Right ventricle myocardium superior (tissue), 1 donor: ENCODE measurements at places on chromosomes 13 and 19.

GRCh38 chr13:70457474-70457873, 349.2 kb upstream of the KLHL1 start:
- DNase-seq = no peak

DNA sequence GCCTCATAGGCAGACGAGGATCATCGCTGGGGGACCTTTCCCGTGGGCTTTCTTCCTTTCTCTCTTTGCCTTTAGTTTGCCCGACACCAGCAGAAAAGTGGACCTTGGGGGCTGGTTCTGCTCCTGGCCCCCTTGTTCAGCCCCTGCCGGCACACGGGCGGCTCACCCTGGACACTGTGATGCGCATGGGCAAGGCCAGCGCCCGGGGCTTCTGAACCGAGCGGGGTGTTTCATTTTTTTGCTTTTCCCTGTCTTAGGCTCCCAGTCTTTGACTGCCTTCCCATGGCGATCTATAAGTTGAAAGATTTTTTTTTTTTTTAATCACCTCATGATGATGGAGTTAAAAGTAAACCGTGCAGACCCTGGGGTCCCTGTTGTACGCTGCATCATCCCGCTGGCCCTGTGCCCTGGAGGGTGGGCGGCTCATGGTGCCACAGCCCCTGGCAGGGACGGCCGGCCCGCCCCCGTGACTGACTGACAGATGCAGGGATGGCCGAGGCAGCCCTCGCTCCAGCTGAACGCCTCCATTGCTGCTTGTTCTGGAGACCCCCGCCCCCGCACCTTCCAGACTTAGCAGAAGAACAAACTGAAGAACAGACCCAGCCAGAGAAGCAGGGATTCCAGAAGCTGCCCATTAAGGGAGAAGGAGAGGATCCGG, 9.6 kb downstream of the TSSK6 start:
- DNase-seq = no peak

GRCh38 chr19:56301155-56301554, 13.5 kb downstream of the ZSCAN5A start:
- no peak for DNase-seq

DNA sequence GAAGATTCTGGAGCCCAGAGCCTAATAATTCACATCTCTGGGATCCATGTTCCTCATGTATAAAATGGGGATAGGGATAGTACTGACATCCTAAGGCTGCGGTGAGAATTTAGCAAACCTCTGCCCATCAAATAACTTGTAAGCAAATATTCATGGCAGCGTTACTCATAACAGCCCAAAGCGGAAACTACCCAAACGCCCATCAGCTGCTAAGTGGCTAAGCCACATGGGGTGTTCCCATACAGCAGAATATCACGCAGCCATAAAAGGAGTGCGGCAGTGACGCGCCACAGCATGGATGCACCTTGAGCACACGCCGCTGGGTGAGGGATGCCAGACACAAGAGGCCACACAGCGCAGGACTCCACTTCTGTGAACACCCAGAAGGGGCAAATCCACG, 19.7 kb downstream of the VRK3 start:
- no peak for DNase-seq

DNA sequence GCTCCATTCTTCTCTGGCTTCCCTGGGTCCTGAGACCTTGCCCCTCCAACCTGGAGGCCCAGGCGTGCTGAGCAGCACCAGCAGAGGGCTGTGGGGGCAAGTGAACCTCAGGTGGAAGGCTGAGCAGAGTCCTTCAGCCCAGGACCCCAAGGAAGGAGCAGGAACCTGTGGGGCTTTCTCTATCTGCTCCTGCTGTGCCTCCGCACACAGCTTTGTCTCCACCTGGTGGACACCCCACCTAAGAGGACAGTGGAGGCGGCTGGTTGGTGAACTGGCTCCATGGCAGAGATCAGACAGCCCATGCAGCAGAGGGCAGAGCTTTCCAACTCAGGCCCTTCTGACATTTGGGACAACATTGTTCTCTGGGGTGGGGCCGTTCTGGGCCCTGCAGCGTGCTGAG, 19.7 kb downstream of the ZFR2 start:
- no peak for DNase-seq

DNA sequence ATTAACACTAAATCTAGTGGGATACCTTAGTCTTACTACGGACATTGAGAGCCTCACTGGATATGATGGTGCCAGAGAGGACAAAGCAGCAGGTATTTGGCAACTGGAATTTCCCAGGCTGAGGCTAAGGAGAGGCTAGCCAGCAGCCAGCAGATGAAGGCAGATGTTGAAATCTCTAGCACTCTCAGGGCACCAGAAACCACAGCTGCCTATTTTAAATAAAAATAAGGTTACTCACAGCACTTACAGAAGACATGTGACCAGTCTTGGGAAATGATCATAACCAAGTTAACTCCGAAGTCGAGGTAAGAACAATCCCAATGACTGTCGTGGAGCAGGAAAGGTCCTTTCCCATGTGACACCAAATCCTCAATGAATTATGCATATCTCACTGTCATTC, 1726.0 kb downstream of the EFNB2 start:
- no peak for DNase-seq

DNA sequence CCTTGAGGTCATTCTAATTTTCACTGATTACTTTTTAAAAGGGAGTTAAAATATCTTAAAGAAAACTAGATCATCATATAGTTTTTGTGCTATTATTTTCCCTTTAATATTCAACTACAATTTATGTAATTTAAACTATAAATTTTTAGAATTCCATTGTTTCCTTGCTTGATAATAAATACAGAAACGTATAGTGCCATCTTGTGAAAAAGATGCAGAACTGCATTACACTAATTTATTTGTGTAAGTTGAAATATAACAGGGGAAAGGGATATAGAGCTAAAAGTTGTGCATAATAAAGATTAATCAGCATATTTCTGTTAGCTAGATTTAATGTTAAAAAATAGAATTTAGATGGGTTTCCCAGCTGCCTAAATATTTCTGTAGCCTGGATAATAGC, 61.5 kb upstream of the TDRD3 start:
- no peak for DNase-seq

GRCh38 chr19:57269515-57270250, 10.6 kb upstream of the ZNF460 start:
- no peak for DNase-seq

DNA sequence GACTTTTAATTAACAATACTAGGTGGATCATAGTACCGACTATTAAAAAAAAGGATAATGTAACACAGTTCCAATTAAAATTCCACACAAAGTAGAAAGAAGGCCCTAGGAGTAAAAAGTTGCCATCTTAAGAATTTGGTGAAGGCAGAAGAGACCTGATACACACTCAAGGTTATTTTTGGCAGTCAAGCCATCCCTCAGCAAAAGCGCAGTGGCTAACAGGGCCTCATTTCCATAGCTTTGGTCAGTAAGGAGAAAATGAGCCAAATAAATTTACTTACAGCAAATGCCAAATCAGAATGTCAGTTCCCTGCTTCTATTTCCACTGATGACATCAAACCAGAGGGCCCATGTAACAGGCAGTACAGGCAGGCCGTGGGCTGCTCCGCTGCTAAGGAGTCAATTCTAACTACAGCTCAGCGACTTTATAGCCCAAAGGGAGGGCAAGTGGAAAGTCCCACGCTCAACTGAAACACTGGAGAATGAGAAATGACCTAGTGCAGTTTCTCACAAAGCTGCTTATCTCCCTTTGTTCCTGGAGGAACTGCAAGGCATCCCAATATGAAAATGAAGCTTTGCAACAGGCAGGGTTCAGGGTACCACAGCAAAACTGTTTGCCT, 6.3 kb downstream of the ARGLU1 start:
- no peak for DNase-seq

- no peak for DNase-seq
Observed at GRCh38 chr13:33172400-33172799, 113.2 kb downstream of the STARD13 start.

DNA sequence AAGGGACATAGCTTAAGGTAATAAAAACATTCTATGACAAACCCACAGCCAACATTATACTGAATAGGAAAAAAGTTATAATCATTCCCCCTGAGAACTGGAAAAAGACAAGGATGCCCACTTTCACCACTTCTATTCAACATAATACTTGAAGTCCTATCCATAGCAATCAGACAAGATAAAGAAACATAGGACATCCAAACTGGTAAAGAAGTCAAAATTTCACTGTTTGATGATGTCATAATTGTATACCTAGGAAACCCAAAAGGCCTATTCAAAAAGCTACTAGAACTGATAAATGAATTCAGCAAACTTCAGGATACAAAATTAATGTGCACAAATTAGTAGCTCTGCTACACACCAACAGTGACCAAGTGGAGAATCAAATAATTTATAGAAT, 1590.0 kb upstream of the PCDH20 start:
- DNase-seq = no peak

- DNase-seq = no peak
Observed at GRCh38 chr13:111855786-111856185, 211.2 kb upstream of the SOX1 start.

- DNase-seq = no peak
Observed at GRCh38 chr13:44064357-44064756, 184.7 kb downstream of the LACC1 start.

GRCh38 chr19:5977222-5977784, 637 bp downstream of the RANBP3 start:
- no peak for DNase-seq

- DNase-seq = no peak
Observed at GRCh38 chr13:34258646-34259386, 440.9 kb downstream of the RFC3 start.

DNA sequence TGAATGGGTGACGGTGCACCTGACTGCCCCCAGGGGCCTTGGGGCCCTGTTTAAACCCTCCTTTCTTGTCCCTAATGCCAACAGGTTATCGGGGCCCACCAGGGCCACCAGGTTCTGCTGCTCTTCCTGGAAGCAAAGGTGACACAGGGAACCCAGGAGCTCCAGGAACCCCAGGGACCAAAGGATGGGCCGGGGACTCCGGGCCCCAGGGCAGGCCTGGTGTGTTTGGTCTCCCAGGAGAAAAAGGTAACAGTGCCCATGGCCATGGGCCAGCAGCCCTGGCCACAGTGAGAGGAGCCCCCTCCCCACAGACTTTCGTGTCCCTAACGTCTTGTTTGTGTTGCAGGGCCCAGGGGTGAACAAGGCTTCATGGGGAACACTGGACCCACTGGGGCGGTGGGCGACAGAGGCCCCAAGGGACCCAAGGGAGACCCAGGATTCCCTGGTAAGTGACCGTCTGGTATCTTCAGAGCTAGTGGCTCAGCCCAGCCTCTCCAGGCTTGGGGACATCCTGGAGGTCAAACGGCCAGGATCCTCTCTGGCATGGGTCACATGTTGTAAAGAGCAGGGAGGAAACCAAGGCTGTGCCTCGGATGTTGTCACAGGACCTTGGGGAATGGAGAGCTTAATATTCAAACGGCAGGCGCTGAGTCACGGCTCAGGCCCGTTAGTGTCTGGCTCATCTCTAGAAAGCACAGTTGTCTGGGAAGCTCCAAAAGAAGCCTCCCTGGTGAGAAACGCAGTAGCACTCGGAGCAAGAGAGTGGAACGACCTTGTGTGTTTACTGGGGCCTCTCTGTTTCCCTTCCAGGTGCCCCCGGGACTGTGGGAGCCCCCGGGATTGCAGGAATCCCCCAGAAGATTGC, 58.3 kb downstream of the RAB20 start:
- no peak for DNase-seq

GRCh38 chr13:81487151-81487550, 1146.2 kb upstream of the SPRY2 start:
- no peak for DNase-seq

- DNase-seq = no peak
Observed at GRCh38 chr13:45206340-45206739, 5.5 kb upstream of the KCTD4 start.

DNA sequence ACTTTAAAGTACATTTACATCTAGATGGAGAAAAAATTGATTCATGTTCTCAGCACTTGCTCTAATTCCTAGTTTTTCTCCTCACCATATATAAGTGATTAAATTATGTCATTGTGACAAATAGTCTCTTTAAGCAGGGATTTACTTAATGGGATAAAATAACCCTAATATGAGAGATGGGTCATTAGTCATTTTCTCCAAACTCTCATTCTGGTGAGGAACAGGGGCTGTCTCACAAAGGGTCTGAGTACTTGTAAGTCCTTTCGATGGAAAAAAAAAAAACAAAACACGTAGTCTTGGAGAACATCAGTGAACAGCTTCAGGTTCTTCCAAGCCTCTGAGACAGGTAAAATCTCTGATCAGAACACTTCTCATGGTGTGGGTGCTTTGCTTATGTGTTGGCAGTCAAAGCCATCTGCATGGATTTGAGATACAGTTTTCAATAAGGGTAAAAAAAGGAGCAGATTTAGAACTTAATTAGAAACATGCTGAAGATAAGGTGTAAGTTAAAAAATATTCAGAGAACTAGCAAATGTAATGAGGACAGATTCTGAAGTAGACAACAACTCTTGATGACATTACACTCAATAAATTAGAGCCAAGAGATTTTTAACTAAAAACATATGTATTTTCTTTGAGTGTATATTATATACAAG, 1668.9 kb upstream of the MIR17HG start:
- no peak for DNase-seq

DNA sequence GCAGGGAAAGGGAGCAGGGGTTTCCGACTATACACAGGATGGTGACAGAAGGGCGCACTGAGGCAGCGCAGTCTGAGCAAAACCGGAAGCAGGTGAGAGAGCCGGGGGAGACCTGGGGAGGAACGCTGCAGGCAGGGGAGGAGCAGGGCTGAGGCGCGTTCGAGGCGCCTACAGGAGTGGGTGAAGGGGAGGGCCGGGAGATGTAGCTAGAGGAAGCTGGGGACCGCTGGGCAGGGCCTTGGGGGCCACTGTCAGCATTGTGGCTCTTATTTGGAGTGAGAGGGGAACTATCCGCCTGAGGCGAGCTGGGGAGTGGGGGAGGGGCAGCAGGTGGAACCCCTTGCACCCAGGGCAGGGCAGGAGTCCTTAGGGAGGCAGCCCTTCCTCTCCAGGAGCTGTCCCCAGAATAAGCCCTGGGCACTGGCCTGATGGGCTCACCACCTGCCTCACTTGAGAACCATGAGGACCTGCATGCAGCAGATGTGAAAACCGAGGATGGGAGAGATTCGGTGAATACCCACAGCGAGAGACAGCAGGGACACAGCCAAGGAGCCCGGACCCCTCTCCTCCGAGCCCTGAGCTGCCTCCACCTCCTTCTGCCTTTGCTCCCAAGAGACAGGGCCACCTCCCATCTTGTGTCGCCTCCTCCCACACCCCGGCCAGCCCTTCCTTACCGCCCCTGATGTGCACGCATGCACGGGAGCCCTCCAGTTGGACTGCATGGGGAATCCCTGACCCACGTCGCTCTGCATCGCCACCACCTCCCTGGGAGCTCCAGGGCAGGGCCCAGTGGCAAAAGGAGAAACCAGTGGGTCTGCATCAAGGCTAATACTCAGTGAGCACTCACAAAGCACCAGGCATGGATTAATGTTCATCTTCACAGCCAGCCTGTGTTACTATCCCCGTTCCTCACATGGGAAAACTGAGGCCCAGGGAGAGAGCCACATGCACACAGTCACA, 10.3 kb downstream of the AKT2 start:
- no peak for DNase-seq

DNA sequence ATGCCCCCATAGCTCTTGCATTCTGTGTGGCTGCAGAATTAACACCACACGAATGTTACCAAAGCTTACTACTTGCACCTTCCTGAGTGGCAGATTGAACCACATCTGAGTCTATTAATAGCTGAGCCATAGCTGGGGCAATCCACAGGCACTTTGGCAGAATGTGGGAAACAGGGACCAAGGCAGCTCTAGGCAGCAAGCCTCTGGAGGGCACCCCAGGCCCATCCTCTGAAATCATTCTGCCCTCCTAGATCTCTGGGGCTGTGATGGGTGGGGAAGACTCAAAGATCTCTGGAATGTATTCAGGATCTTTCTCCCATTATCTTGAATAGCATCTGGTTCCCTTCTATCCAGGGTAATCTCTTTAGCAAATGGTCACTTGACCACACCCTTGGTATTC, 139.3 kb downstream of the TNFRSF19 start:
- no peak for DNase-seq

GRCh38 chr13:72004246-72004645, 137.2 kb upstream of the DACH1 start:
- no peak for DNase-seq
